ENCODE measurements at places on chromosomes 5 and 9.

GRCh38 chr5:61275841-61276240 is 56.2 kb upstream of the ZSWIM6 start:
- no peak for DNase-seq

GRCh38 chr5:42666869-42667268 is 89.7 kb upstream of the CCDC152 start:
- no peak for DNase-seq

- DNase-seq, result no peak
Measured at GRCh38 chr5:17185773-17186172, 31.7 kb upstream of the BASP1 start.

DNA sequence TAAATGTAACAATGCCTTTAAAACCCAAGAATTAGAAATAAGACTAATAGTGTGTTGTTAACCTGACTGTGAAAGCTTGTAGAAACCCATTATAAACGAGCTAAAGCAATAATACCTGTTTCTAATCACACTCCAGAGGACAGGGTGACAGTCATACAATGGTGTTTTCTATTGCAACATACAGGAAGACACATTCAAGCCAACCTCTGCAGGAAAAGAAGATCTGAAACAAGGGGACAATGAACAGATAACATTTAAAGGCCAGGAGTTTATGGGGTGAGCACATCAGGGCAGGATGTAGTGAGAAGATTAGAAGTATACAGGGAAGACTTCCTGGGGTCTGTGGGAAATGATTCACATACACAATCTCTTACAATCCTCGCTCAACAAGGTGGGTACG is 13.8 kb downstream of the BARHL1 start:
- no peak for DNase-seq

DNA sequence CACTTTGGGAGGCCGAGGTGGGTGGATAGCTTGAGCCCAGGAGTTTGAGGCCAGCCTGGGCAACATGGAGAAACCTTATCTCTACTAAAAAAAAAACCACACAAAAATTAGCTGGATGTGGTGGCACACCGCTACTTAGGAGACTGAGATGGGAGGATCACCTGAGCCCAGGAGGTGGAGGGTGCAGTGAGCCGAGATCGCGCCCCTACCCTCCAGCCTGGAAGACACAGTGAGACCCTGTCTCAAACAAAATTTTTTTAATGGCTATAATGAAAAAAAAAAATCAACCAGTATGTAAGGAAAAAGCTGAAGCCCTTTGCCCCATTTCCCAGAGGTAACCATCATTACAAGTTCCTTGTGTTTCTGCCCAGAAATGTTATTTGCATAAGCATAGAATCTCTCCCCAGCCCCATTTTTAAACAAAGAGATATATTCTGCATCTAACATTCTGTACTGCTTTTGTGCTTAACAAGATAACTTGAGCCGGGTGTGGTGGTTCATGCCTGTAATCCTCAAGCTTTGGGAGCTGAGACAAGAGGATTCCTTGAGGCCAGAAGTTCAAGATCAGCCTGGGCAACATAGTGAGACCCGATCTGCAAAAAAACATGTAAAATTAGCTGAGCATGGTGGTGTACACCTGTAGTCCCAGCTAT is 35.1 kb upstream of the KCNIP1 start:
- no peak for DNase-seq

GRCh38 chr5:39201160-39201780 is 18.1 kb downstream of the FYB1 start:
- DNase-seq, result no peak

GRCh38 chr9:126556560-126557250 is 57.0 kb upstream of the LMX1B start:
- no peak for DNase-seq

GRCh38 chr9:70260606-70261005 is 1.8 kb downstream of the SMC5 start:
- DNase-seq, result no peak

GRCh38 chr9:93601666-93602065 is 25.3 kb downstream of the PHF2 start:
- no peak for DNase-seq

GRCh38 chr5:141742866-141743851 is 61.1 kb upstream of the ARAP3 start:
- DNase-seq, result no peak

DNA sequence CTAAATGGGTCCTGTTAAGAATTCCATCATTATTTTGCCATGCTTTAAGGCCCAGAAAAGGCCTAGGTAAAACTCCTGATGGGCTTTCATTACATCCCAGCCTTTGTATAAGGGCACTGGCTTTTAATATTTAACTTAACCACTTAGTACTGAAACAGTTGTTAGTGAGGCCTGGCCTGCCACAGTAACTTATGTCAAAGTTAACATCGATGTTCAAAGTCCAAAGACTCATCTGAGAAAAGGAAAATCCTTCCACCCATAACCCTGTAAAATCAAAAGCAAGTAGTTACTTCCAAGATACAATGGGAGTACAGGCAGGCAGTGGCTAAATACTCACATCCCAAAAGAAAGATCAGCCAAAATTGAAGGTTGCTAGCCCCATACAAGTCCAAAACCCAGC is 15.0 kb upstream of the UGT3A1 start:
- DNase-seq, result no peak

DNA sequence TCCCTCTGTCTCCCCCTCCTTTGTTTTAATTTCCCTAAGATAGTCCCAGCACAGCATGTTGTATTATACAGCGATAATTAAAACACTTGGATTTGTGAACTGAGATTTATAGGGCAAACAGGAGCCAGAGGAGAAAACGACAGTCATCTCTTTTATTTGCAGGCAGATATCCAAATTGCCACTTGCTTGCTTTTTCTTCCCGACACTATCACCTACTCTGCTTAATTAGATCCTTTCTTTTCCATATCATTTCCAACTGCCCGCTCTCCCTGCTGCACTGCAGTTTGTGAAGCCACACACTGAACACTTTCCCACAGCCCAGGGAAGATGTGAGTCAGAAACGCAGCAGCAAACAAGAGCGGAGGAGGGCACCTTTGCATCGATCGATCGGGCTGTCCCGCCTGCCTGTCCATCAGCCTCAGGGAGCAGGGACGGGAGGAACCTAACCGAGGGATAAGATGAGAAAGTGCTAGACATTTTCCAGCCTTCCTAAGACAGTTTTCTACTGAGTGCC is 35.8 kb upstream of the SPRY4 start:
- no peak for DNase-seq

DNA sequence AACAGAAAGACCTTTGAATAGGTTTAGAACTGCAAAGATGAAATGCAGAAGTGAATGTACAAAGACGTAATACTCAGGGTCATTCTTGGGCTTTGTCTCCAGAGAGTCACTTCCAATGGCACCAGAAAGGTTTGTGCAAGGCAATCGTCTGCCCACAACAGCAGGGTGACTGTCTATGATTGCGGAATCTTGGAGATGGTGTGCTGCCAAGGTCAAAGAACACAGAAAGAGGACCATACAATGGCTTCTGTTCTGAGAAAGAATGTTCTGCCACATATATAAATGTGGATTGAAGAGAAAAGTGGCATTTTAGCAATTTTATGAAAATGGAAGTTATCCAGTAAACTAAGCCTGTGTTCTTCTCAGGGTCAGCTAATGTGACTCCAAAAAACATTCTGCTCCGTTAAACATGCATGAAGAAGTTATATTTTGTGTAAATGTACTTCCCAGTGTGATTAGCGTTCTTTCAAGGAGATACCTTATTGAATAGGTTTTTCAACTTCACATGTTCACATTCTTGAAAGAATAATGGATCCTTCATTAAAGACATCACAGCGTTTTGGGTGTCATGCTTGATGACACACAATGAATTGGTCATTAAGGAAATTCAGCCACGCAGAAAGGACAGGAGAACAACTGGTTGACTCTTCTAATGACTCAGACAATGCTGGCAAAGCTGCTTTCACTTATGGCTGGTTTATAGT is 73.4 kb upstream of the CDH6 start:
- DNase-seq, result peak; percentile 86

DNA sequence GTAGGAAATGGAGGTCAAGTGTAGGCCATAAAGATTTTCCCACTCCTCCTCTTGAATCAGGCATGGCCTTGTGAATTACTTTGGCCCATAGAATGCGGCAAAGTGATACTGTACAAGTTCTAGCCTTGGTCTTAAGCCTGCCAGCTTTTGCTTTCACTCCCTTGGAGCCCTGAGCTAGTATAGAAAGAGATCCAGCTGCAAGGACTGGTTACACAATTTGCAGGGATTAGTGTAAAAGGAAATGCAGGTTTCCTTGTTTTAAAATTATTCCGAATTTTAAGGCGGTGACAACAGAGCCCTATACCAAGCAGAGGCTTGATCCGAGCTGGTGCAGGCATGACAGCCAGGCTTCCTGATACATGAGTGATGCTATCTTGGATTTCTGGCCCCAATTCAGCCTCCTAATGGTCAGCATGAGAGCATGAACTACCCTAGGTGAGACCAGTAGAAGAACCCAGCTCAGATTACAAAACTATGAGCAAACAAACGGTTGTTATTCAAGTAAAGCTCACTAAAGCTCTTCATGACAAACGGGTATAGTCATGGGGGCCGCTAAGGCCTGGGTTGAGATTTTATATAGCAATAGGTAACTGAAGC is 257.9 kb downstream of the DOCK8 start:
- no peak for DNase-seq

DNA sequence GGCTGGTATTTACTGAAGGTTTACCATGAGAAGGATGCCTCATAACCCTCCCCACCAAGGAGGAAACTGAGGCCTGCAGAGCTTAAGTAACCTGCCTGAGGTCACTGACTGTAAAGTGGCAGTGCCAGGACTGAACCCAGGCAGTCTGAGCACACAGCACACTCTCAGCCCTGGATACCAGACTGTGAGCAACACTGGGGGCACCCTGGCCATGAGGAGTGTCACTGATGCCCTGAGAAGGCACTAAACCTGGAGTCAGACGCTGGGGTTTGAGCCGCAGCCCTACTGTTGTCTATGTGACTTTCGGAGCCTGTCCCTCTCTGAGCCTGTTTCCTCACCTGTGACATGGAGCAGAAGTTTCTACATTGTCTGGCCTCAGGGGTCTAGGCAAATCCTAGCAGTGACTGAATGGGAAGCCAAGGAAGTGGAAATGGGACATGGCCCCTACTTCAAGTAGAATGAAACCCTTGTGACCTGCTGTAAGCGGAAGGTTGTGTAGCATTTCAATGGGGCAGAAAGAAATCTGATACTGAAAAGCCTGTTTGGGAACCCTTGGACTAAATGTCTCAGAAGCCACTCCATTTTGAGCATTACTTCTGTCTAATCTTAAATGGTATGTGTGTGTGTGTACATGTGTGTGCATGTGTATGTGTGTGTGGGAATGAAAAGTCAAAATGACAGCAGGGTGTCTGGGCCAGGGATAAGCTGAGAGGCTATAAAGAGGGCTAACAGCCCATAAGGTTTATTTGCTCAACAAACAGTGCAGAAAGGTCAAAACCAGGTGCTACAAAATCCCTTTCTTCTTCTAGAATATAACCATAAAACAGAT is 36.0 kb downstream of the B4GALT1 start:
- no peak for DNase-seq

DNA sequence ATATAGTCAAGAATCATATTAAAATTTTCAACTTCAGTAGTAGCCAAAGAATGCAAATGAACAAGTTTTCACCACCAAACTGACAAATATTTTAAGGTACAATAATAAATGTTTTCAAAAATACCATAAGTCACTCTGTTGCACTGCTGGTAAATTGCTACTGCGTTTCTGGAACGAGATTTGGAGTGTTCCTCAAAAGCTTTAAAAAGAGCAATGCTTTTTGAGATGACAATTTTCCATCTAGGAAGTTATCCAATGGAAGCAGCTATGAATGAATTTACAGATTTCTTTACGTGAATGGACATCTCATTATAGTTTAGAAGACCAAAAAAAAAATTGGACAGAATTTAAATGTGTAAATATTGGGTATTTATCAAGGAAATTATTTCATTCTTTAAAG is 173.2 kb upstream of the OR13F1 start:
- DNase-seq, result no peak

GRCh38 chr5:41815261-41815660 is 55.0 kb downstream of the OXCT1 start:
- DNase-seq, result no peak

DNA sequence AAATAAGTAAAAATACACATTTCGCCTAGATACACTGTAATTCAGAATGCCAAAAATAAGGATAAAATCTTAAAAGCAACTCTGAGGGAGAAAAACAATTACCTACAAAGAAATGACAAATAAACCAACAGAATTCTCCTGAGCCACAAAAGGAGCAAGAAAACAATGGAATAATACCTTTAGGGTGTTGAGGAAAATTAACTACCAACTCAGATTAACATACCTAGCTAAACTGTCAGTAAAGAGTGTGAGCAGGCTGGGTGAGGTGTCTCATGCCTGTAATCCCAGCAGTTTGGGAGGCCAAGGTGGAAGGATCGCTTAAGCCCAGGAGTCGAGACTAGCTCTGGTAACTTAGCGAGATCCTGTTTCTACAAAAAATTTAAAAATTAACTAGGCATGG is 81.5 kb downstream of the C9orf50 start:
- DNase-seq, result no peak

GRCh38 chr5:75847561-75848021 is 130.4 kb upstream of the POC5 start:
- no peak for DNase-seq

DNA sequence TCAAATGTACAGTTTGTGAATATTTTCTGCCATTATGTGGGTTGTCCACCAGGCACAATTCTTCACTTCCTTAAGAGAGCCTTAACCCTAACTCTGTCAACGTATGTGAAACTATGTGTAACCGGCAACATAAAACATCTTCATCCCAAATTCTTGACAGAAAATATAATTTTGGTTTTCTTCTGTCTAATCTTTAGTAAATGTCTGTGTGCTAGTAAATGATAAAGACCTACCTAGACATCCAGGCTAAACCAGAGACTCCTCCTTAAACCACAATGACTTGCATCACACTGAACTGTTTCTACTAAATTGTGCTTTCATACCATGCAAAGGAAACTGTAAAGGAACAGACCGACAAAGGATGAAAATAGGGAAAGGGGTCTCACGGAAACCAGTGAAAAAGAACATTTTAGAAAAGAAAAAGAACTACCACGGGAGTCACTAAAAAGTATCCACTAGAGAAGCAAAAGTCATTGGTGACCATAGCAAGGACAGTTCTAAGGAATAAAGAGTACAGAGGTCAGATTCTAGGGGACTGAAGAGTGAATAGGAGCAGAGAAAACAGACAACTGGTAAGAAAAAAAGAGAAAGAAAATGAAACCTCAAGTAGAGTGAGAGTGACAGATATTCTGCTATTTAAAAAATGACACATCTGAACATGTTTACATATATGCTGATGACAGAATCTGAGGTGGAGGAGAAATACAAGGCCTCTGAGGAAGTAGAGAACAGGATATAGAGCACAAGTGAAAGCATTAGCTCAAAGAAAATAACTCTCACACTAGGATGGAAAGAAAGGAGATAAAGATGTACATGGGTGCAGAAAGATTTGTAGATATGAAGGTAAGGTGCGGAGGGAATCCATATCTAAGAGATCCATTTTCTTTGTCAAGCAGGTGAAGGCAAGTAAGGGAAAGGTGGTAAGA is 49.4 kb downstream of the FNIP1 start:
- DNase-seq, result no peak

GRCh38 chr5:38830521-38831051 is 15.2 kb upstream of the OSMR start:
- no peak for DNase-seq

- no peak for DNase-seq
Measured at GRCh38 chr5:143454936-143455516, 51.5 kb upstream of the NR3C1 start.
